T-helper 9 cell (primary cell): ENCODE measurements at places on chromosomes 12 and 14.

DNA sequence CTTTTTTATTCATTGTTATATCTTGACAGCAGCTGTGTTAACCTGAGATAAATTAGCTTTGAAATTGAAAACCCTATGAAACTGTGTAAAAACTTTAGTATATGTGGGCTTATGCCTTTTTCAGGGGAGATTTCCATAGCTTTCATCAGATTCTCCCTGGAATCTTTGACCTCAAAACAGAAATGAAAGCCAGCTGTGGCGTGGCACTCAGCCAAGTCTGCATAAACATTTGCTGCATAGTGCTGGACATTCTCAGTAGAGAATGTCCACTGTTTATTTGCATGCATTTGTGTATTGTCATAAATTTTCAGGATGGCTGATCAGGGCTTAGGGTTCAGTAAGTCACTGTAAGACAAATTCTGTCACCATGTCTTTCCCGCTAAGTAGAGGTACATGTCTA is 115.3 kb upstream of the NAP1L1 start:
- no peak for DNase-seq

- no peak for DNase-seq
Observed at GRCh38 chr14:50624447-50624846, 43.7 kb downstream of the SAV1 start.

DNA sequence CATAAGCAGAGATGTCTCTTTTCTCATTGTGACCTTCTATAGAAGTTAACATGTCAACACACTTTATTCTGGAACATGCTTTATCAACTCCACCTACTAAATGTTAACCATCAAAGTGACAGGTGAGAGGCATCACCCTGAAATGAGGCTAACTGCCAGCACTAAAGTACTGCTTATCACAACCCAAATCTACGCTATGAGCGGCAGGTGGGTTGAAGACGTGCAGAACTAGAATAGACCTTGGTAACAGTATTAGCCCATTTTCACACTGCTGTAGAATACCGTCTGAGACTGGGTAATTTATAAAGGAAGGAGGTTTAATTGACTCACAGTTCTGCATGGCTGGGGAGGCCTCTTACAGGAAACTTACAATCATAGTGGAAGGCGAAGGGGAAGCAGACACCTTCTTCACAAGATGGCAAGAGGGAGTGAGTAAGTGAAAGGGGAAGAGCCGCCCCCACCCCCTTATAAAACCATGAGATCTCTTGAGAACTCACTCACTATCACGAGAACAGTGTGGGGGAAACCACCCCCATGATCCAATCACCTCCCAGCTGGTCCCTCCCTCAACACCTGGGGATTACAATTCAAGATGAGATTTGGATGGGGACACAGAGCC is 359.0 kb downstream of the SEC23A start:
- DNase-seq = no peak

DNA sequence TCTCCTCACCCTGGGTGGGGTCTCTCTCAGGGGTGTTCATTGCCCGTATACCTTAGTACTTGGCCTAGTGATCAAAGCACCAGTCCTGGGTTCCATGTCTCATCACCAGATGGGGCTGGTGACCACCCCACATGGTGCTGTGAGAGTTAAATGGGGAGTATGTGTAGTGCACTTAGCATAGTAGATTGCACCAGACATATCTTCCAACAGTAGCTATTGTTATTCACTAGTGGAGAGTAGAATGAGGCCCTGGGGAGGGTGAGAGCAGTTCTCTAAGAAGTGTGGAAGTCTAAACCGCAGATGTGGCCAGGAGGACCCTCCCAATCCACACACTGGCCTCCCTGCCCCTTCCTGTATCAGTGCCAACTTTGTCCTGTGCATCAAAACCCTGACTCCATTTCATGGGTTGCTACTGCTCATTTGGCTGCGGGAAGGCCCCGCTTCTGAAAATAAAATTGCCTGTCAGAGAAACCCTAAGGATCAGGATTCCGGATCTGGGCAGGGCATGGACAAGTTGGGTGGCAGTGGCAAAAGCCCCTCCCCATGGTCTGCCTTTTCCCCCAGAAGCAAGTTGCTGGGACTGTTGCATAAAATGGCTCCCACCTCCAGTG is 4.4 kb downstream of the CD9 start:
- DNase-seq = no peak

DNA sequence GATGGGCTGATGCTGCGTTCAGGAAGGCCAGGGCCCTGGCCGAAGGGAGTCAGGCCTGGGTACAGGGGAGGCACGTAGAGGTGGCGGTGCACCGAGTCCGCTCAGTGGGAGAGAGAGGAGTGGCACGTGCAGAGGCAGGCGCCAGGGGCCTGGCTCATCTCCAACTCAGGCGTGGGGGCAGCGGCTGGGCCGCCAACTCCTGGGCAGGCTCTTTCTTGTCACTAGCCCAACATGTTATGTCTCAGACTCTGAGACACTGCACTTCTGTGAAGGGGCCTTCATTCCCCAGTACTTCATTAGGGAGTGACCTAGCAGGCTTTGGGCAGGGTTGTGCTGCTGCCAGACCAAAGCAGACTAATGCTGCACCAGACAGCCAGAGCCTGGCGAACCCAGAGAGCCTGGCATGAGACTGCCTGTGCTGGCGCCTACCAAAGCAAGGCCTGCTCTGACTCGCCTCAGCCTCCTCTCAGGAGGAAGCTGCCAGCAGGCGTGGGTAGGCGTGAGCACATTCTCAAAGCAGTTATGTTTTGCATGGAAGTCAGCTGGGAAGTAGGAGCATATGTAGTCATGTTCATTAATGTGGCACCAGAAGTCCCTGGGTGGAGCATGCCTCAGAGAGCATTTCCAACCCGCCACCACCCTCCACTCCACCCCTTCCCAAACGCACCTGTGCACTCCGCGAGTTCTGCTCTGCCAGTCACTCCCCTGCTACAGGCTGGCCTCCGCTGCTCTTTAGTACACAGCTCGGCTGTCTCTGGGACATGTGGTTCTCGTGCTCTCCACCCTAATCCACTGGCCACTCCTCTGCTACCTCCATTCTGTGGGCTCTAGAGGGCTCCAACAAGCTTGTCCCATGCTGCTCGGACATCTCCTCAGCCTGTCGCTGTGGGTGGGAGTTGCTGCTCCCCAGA is 9.7 kb downstream of the CKB start:
- DNase-seq = no peak

GRCh38 chr12:82838131-82838551 is 151.4 kb downstream of the TMTC2 start:
- no peak for DNase-seq

DNA sequence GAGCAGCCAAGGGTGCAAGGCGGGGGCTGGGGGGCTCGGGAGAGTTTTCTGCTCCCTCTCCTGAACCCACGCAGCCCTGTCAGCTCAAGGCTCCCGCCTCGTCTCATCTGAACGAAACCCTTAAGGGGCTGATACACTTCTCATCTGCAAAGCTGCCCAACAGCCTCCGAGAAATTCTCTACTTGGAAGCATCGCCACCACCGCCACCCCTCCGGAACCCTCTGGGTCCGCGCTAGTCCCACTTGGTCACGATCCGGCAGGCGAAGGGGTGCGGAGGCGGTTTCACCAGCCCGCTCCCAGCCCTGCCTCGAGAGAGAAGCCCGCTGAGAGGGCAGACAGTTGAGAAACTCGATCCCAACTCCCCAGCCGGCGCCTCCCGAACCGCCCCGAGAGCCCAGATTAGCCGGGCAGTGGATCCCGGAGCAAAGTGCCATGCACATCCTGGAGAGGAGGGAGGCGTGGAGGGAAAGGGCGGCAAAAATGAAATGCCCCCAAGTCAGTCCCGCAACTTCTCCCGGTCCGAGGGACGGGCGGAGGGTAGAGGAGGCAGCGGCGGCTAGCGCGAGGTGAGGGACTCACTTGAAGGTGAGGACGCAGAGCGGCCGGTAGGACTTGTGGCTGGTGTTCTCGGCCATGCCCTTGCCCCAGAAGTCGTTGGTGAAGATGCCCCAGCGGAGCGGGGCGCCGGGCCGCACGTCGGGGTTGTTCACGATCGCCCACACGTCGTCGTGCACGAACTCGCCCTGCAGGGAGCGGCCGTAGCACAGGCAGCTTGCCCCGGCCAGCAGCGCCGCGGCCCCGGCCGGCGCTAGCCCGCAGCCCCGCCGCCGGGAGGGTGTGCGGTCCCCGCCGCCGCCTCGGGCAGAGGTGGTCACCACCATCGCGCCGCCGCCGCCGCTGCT is 620 bp downstream of the TMTC1 start:
- DNase-seq = no peak

DNA sequence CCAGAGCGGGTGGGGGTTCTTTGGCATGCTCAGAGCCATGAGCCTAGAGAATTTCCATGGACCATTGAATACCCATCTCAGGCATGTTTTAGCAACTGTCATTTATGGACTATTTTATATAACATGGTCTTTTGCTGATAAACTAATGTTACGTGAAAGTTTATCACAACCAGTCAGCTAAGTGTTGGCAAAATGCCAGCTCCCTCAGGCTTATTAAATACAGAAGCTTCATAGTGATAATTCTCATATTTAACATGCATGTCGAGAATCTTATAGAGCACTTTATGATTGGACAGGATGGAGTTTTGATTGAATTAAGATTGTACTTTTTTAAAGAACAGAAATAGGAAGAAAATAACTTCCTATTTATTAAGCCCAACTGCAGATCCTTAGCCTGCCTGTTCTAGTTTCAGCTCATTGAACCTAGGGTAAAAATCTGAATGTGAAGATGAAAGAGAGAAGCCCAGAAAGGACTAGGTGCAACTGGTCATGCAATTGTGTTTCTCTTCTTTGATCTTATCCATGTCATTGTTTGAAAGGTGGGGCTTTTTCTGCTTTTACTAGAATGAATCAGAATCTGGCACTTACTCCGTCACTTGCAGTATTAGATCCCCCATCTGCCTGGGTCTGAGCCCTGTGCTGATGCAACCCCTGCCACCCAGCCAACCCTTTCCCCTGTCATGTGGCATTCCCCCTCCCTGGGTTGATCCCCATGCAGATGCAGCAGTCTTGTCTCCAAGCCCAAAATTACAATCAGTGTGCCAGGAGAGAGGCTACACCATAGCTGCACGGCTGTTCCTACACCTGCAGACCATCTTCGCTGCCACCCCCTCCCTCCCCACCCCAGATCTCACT is 134.6 kb upstream of the EVL start:
- DNase-seq = no peak

DNA sequence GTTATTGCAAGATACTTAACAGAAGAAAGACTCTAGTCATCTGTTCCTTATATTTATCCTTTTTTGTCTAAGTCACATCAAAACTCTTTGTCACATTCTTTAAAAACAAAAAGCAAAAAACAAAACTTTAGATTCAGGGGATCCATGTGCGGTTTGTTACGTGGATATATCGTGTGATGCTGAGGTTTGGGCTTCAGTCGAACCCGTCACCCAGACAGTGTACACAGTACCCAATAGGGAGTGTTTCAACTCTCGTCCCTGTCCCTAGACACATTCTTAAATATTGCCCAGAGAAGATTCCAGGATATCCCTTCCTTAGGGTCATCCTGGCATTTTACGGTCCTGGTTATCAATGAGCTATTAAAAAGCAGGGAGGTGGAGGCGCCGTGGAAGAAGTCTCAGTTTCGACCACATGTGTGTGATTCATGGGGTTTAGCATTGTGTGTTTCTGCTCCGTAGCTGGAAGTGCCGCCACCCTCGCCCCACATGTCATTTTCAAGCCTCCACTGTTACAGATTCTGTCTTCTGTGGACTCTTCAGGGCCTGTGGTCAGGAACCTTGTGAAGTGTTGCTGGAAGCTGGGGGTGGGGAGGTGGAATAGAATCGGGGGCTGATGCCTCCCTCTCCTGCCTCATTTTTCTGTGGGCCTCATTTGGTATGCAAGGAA is 19.9 kb downstream of the CCND2 start:
- DNase-seq = no peak

DNA sequence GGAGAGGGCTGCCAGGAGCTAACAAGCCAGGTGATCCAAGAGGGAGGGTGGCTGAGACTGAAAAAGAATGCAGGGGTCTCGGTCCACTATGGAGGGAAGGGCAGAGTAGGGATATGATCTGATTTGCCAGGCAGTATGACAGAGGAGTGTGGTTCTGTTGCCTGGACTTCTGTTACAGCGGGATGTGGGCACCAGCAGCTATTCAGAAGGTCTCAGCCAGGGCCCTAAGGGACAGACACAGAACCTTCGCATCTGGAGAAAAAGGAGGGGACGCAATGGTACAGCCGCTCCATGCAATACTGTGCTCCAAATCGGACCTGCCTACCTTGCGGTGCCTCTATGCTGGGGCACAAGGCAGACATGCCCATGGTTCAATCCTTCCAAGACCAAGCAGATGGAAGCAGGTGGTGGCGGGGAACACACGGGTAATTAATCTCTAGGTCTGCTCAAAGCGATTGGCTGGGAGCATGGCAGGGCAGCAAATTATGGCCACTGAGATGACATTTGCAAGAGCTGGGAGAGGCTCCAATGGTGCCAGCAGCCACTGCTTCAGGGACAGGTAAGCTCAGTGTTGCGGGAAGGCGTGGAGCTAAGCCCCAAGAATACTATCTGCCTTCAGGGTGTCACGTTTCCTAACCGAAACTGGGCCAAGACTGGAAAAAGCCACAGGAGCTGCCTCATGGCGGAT is 185.5 kb downstream of the FOXN3 start:
- DNase-seq = no peak

DNA sequence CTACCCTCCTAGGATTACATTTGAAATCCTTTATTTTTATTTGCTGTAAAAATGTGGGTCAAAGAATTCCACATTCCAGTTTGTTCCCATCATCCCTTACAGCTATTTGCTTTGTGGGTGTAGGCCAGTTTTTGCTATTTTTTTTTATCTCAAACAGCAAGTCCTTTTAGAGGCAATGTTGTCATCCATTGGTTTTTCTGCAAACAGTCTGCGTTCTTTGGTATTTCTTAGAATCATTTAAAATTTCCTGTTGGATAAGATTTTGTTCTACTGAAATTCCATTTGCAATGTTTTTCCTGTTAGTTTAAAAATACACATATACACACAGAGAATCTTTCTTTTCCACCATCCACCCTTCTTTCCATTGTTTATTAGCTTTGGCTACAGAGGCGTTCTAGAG is 53.3 kb upstream of the STK38L start:
- DNase-seq = no peak

DNA sequence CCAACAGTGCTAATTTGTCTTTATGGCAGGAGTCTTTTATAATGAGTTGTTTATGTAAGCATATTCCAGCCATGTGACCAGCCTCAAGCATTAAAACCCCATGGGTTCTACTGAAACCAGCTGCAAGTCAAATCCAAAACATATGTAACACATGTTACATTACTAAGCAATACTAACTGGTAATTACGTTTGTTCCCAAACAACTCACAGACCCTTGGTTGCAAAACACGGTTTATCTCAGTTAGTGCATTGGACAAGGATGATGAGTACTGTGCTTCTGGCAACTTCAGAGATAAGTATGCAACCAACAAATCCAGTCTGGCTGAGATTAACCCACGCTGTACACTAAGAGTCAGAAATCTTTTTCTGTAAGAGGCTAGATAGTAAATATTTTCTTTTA is 110.1 kb upstream of the FAR2 start:
- no peak for DNase-seq

GRCh38 chr14:66509874-66510273 is 1.9 kb downstream of the GPHN start:
- no peak for DNase-seq
